NCI-H1694 treated with DMSO at 0.1 percent for 48 hours (cell line): ENCODE measurements at places on chromosomes 7 and 10.

GRCh38 chr7:28988091-28988490 is 30.0 kb upstream of the TRIL start:
- no peak for DNase-seq

GRCh38 chr10:84012831-84013458 is 126.4 kb upstream of the GHITM start:
- DNase-seq = no peak

GRCh38 chr7:30546596-30546995 is 42.0 kb upstream of the GGCT start:
- DNase-seq = no peak

DNA sequence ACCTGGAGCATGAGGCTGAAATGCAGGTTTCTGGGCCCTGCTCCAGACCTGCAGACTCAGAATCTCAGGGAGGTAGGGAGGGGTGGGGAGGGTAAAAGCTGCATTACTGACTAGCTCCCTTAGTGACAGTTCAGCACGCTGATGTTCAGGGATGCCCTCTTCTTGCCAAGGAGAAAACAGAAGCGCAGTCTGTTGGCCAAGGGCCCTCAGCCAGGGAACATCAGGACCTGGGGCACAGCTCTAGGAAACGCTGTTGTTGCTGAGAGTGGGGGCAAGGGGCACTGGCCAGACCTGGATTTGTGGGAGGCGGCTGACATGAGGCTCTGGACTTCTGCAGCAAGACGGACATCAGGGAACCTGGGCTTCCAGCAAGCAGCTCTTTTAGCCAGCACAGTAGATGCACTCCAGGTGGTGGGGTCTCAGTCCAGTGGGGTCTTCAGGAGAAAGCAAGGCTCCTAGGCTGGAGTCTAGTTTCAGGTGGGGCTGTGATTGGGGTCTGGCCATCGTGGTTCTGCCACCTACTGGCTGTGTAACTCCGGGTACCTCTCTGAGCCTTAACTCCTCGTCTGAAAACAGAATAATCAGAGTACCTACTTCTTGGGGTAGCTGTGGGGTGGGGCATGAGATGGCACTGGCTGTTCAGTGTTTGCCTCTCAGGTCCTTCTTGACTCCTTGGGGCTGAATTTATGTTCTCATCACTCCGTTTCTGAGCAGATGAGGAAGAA is 72.9 kb upstream of the PRLHR start:
- DNase-seq = no peak

GRCh38 chr7:107874111-107874510 is 16.9 kb upstream of the DLD start:
- DNase-seq = no peak
